ENCODE measurements at places on chromosomes 2 and 18.

- DNase-seq: no peak
Observed at GRCh38 chr2:74393525-74393924, 13.4 kb upstream of the DCTN1 start.

DNA sequence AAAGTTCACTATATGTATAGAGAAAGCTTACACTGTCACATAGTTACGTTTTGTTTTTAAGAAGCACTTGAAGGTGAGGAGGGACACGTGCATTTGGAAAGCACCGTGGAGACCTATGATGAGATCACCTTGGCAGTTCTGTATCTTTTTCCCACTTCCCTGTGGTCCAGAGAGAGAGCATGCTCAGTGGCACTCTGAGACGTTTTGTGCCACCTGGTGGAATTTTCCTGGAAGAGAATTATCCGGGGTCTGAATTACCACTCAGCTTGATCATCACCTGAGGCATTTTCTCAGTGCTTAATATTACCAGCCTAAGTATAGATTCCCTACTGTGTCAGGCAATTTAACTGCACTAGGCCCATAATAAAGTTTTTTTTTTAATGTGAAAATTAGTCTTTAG is 469.4 kb upstream of the SMIM21 start:
- DNase-seq: no peak

- no peak for DNase-seq
Observed at GRCh38 chr2:122748552-122749011, 993.1 kb downstream of the TSN start.

- no peak for DNase-seq
Observed at GRCh38 chr18:47249314-47249981, 2.0 kb downstream of the SKOR2 start.

- DNase-seq: no peak
Observed at GRCh38 chr2:9573013-9573720, 17.5 kb upstream of the ADAM17 start.

- DNase-seq: no peak
Observed at GRCh38 chr18:14974576-14974975, 226.6 kb downstream of the ANKRD30B start.

GRCh38 chr2:19138264-19138825 is 220.1 kb downstream of the OSR1 start:
- no peak for DNase-seq

DNA sequence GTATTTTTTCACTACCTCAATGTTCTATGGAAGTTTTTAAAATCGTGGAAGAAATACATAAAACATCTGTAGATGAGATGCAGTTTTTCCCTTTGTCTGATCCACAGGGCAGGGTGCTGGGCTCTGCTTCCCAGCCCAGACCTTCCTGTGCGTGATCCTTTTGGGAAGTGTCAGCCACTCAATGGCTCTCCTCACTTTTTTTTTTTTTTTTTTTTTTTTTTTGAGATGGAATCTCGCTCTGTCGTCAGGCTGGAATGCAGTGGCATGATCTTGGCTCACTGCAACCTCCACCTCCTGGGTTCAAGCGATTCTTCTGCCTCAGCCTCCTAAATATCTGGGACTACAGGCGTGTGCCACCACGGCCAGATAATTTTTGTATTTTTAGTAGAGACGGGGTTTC is 32.8 kb downstream of the SOWAHC start:
- DNase-seq: no peak

DNA sequence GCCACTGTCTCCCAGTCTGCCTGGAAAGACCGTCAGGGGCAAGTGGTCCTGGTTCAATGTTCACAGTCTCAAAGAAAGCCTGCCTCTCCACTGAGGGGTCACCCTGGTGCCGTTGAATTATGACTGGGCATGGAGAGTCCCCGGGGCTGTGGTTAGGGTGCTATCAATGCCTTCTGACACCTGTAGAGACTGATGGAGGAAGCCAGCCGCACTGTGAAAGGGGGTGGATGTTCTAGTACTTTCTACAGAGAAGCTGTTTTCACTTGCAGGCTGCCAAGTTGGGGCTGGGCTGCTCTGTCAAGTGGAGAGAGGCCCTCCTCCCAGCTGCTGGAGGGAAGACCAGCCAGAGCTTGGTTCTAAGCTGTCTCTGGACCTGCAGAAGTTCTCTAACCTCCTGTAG is 80.5 kb downstream of the BCL2L11 start:
- no peak for DNase-seq

- no peak for DNase-seq
Observed at GRCh38 chr2:196389670-196390069, 218.3 kb upstream of the STK17B start.

- DNase-seq: no peak
Observed at GRCh38 chr2:127810156-127810618, 784 bp downstream of the WDR33 start.

DNA sequence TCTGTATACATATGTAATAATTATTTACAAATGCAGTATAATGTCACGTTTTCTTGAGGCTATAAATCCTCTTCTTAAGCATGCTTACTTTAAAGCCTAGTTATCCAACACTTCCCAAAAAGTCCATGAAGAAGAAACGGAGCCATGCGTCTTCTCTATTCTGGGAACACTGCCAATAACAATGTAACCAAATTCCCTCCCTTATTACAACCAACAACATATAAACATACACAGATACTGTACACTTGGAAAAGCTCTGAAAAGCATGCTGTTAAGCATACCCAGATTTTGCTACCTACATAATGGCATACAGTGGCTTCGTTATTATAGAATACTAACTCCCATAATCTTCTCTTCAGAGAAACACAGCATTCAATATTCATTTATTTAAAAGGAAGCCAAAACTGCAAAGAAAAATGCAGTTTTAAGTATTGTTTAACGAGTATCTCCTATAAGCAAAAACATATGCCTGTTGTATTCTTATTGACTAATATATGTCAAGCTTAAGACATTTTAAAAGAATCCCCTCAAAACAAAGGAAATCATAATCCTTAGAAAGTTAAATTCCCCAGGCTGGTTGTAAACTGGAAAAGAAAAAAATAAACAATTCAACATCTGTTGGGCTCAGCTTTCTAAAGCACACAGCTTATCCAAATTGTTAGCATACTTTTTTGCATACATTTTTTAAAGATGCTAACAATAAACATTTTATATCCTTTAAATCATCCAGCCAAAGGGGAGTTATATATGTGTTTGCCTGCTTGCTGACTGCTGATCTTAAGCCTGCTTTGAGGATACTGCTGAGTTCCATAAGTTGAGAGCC is 83.4 kb downstream of the SLC25A12 start:
- DNase-seq: no peak

GRCh38 chr2:109345091-109345490 is 216.1 kb downstream of the SH3RF3 start:
- no peak for DNase-seq

GRCh38 chr2:212777020-212777491 is 238.5 kb upstream of the ERBB4 start:
- DNase-seq: no peak

- DNase-seq: no peak
Observed at GRCh38 chr2:218383892-218384519, 1.9 kb downstream of the SLC11A1 start.

GRCh38 chr2:216879727-216880508 is 20.1 kb upstream of the TNP1 start:
- no peak for DNase-seq

- DNase-seq: no peak
Observed at GRCh38 chr2:17160594-17160993, 357.6 kb downstream of the RAD51AP2 start.

GRCh38 chr2:61948661-61949457 is 43.4 kb downstream of the COMMD1 start:
- DNase-seq: no peak

GRCh38 chr2:18883616-18884456 is 294.5 kb upstream of the NT5C1B start:
- no peak for DNase-seq

DNA sequence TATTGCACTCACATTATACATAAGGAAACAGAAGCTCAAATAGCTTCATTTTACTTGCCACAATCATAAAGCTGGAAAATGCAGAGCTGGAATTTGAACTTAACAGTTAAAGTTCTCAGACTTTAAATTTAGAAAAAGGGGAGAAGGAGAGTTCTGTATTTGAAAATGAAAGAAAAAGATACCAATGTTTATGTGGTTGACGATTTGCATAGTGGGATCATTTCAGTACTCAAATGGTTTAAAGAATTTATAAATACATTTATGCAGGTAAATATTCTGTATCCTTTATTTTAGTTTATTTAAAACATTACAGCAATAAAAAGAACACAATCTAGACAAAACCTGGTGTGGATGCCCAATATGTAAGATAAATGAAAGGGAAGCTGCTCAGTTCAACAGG is 25.5 kb upstream of the STAT4 start:
- no peak for DNase-seq

DNA sequence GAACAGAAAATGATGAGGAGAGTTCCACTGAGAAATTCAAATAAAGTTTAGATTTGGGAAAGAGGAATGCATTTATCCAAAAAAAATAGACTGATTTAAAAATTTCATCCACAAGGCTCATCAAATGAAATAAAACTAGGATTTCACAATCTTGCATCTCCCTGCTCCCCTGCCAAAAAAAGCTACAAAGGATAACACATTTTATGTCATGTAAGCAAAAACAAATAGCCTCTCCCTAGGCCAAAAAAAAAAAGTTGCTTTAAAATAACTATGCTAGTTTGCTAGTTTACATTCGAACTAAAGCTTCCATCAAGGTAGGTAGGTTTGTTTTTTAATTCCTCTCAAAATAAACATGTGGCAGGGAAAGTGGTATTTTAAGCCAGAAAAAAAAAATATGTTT is 465.5 kb upstream of the ID2 start:
- no peak for DNase-seq

DNA sequence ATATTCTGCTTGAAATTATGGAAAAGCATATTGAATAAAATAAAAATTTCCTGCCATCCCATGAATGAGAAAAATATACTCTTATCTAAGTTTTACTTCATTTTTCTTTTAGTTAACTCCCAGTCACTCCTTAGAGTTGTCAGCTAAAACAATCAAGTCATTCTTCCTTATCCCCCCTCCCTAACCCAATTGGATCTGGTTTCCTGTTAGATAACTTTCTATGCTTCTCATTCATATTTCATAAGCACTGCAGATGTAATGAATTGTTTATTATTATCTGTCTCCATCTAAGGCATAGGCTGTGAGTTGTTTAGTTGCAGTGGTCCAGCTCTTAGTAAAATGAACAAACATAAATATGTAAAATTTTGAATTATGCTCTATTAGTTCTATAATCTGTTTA is 244.0 kb upstream of the GCFC2 start:
- no peak for DNase-seq

GRCh38 chr18:40832362-40832761 is 1122.7 kb upstream of the PIK3C3 start:
- DNase-seq: no peak

- DNase-seq: no peak
Observed at GRCh38 chr2:113791697-113792590, 35.5 kb upstream of the SLC35F5 start.

GRCh38 chr18:79071503-79072210 is 2.5 kb downstream of the ATP9B start:
- DNase-seq: no peak

DNA sequence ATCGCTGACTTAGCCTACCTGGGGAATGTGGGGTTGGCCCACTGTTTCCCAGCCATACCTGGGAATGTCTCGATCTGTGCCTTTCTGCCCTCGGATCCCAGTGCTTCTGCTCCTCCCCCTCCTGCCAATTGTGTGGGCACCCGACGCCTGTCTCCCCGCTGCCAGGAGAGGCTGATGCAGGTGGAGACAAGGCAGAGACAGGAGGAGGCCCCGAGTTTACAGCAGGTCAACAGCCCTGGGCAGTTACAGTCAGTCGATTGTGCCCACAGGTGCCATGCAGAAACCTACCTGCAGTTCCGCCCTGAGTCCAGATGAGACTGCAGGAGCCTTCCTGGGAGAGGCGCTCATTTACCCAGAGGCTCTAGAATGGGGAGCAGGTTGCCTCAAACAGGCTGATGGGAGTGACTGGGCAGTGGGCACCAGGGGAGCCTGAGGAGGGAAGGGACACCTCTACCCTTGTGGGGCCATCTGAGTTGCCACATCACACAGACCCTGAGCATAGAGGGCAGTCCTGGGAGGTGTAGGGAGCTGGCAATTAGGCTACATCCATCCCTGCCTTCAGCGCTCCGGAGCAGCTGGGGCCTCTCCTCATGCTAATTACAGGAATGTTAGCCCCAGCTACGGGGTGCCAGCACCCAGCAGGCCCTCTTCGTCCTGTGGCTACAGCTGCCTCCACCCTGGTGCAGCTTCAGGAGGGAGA is 300.1 kb downstream of the NDUFA10 start:
- DNase-seq: no peak

DNA sequence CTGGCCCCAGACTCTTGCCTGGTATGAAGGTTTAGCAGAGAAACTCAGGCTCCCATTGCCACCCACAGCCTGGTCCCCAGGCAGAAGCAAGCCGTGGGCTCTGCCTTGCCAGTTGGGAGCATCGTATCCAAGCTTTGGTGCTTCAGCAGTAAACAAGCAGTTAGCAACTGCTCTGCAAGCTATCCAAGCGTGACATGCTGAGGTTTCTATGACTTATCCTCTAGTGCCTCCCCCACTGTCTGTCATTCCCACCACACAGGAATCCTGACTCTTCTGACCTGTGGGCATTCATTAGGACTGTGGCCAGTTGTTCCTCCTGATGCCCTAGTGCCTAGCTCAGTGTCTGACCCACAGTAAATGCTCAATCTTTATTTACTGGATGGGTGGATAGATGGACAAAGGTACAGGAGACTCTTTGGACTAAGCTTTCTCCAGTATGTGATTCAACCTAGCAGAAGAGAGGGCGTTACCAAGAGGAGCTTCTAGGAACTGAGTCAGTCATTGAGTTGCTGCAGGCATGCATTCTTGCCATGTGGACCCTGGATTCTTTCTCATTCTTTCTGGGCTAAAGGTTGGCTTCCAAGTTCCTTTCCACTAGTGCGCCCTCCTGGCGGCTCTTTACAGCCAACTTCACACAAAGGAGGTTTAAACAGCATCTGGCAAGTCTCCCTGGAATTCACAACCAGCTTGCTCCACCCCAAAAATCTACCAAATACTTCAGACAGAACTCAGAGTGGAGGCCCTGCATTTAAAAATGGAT is 40.6 kb upstream of the MRPL19 start:
- no peak for DNase-seq

GRCh38 chr2:177164131-177164530 is 48.5 kb upstream of the HNRNPA3 start:
- DNase-seq: no peak

DNA sequence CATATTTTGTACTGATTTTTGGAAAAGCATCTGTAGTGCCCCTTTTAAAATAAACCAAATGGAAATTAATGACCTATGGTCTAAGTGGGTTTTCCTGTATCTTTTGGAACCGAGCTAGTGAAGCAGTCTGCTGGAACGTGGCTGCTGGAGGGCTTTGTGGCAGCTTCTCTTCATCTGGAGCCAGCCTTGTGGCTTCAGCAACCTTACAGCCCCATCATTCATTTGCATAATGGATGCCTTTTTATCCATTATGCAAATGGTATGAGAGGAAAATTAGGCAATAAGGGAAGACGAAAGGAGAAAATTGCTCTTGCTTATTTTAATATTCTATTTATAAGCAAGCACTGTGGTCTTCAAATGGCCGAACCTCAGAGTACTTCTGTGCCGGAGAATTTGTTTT is 421.0 kb downstream of the PARD3B start:
- DNase-seq: no peak

Data from thoracic aorta (tissue), 2 donors.